ENCODE measurements at places on chromosomes 2 and 18. TPM values are rescaled to one million over a fixed set of nuclear protein-coding genes. Genes with fewer than 3 reads are reported as not detected.

GRCh38 chr18:10015288-10015701 lies 101.5 kb downstream of the VAPA start:
- no peak for DNase-seq

DNA sequence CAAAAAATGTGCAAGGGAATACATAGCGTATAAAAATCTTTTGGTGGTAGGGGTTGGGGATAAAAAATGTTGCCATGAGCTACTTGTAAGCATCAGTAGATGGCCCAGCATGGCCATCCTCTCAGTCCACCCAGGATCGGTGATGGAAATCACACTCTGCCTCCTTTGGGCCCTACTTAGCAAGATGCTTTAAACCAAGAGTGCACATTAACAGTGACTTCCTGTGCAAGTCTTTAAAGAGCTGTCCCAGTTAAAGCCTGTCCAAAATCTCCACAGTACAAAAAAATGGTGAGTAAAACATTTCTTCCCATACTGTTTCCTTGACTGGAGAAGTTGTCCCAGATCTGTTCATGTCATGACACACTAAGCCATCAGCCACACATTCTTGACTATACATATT lies 18.0 kb downstream of the ANKRD44 start:
- DNase-seq, result no peak

DNA sequence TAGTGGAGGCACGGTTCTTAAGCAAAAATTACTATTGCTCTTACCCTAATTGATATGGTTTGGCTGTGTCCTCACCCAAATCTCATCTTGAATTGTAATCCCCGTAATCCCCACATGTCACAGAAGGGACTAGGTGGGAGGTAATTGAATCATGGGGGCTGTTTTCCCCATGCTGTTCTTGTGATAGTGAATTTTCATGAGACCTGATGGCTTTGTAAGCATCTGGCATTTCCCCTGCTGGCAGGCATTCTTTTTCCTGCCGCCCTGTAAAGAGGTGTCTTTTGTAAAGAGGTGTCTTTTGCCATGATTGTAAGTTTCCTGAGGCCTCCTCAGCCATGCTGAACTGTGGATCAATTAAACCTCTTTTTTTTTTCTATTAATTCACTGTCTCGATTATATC lies 1691.8 kb upstream of the SLC39A10 start:
- no peak for DNase-seq

The LYPD1 gene
- total RNA-seq, result not detected

The ALPP gene
- not detected for total RNA-seq

The ZC3H6 gene
- 18.7 TPM for total RNA-seq
